Vagina (tissue), 2 donors: ENCODE measurements at places on chromosomes 5 and 9.

DNA sequence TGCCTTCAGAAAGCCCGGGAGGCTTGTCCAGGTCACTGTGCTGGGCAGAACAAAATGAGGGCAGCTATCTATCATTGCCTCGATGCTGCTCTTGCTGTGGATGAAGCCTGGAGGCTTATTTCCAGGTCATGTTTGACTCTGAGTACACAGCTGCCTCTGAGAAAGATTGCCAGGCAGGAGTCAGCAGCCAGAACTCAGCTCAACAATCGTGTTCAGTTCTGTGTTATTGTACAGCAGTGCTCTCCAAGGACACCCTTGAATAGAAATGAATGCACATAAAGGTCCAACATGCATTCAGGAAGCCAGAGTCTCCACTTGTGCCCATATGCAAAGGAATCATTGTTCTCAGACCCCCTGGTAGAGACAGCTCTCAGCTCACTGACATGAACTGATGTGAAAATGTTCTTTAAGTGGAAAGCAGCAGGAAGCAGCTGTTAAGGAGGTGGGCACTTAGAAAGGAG is 61.7 kb upstream of the ZFR start:
- DNase-seq: no peak

GRCh38 chr9:13278368-13279246 is 885 bp downstream of the MPDZ start:
- DNase-seq: no peak

DNA sequence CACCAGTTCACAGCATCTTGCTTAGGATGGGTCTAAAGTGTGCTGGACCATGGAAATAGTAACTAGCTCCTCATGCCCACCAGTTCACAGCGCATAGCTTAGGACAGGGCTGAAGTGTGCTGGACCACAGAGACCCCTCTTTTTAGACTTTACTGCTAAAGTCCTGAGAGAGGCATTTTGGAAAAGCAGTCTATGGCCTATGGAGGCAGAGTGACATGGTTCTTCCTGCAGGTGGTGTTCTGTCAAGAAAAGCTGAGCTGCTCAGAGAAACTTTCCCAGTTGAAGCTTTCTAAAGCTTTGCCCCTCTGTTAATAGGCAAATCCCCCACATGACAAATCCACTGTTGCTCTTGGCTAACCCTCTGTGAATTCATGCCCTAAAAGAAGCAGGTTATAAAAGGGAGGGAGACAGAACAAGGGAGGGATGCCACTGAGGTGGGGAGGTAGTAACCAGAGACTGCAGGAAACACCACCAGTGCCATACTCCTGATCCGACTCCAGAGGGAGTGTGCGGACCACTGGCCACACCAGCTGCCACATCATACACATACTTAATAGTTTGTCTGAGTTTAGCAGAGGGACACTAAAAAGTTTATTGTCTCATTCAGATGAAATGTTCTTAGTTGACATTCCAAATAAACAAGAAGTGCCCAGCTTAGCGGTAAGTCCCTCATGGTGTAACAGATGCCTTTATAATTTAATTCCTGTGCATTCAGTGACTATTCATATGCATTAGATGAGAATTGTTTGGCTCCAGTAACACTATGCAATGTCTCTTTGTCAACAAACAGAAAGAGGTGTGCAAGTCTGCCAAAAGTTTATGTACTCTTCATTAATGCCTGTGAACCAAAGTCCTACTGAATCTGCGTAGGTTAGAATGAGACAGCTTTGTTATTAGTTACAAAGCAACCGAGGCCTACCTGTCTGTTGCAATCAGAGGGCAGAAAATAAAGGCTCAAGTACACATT is 236.2 kb upstream of the NFIL3 start:
- no peak for DNase-seq

DNA sequence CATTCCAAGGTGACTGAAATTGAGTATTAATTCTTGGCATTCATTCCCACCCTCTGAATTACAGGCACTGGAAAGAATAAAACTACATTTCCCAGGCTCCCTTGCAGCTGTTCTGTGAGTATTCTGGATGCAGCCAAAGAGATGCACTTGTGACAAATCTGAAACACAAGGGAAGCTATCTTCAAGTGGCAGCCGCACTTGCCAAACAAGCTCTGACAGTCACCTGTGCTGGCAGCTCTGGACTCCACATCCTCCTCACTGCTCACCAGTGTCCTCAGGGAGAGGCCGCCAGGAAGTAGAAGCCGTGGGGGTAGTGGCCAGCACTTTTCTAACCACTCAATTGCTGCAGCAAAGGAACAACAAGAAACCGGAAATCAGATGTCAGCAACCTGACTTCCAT is 275.0 kb downstream of the NR2F1-AS1 start:
- DNase-seq: no peak

DNA sequence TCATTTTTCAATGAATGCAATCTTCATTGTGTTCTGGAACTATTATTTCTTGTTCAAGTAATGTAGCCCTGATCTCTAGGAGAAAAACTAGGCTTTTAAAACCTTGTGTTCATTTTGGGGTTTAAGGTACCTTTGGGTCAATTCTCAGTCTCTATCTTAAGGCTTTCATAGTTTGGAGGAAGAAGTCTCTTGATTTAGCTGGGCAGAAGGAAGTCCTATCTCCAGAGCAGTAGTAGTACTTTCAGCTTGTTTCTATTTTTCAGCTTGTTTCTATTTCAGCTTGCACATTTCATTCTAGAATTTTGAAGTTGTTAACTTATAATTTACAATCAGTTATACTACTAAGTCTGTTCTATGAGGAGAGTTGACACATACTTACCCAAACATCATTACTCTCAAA is 15.2 kb downstream of the CSNK1G3 start:
- no peak for DNase-seq

DNA sequence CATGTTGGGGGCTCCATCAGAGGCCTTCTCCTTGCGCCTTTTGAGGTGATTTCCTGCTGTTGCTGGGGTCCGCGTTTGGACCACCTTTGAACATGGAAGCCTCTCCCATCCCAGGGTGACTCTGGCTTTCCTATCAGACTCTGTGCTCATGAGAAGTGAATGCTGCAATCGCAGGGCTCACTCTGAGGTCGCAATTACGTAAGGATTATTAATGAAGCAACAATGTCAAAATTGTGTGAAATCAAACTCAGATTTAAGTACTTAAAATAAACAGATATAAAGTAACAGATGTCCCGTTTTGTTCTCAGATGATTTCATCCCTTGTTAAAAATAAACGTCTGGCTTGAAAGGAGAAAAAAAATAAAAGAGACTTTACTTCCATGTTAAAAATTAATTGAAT is 634.2 kb downstream of the BNC2 start:
- no peak for DNase-seq

DNA sequence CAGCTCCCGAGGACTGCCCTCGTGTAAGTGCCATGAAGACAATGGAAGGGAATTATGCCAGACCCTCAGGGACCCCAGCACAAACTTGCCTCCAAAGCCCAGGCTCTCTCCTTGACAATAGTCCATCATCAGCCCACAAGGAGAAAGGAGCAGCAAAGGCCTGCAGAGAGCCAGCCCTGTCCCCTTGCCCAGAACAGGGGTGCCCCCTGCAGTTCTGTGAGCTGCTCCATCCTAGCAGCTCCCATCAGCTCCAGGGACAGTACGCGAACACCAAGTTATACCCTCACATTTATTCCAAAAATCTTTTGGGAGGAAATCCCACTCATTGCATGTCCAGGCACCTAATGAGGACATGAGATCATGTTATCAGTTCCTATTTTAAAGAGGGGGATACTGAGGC is 11.1 kb downstream of the BARX1 start:
- DNase-seq: no peak

DNA sequence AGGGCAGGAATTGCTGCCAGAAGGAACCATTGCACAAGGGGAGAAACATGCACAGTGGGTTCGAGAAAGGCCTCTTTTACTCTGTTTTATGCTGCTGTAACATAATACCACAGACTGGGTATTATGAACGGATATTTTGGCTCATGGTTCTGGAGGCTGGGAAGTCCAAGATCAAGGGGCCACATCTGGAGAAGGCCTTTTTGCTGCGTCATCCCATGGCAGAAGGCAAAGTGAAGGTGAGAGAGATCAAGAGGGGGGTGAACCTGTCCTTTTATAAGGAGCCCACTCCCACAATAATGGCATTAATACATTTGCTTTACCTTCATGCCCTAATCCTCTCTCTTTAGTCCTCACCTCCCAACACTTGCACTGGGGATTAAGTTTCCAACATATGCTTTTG is 136.9 kb upstream of the ALDH1B1 start:
- peak; percentile 46 for DNase-seq

DNA sequence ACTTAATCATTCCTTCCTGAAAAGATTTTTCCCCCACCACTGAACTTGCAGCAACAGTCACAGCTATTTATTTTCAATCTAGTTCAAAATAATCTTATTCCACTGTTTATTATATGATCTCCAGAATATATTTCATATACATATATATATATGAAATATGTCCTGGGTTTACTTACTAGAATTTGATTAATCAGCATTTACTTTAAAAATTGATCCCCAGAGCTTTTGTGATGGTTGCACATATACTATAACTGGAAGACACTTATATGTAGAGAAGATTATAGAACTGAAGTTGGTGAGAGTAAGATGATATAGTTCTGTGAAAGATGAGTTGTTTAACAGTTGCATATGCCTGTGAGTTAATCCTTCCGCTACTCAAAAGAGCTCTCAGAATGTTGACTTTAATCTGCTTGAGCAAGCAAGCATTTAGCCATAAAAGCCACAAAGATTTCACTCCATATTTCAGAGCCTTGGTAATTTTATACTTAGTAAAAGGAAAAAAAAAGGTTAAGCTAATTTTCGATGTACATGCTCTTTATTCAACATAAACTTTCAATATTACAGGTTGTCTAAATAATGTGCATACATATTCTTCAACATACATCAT is 399.3 kb upstream of the CDH9 start:
- no peak for DNase-seq

DNA sequence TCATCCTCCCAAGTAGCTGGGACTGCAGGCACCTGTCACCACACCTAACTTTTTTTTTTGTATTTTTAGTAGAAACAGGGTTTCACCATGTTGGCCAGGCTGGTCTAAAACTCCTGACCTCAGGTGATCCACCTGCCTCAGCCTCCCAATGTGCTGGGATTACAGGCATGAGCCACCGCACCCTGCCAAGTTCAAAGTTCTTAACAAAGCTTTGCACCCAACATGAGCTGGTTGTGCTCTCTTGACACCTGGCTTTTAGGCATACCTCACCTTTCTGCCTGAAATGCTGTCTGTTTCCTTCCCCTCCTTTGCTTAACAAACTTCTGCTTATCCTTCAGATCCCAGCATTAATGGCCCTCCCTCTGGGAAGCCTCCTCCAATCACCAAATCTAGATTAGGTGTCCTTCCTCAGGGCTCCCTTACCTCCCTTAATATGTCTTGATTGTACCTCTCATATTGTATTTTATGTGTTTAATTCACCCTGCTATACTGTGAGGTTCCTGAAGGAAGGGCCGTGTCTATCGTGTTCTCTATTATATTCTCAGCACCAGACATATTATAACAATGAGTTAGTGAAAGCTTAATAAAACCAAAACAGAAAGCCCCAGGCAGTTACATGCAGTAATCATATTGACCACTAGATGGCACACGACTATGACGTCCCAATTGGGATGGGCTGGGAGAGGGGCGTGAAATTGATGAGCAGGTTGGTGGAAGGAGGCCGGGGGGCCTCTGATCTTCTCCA is 62.9 kb upstream of the PPARGC1B start:
- no peak for DNase-seq

DNA sequence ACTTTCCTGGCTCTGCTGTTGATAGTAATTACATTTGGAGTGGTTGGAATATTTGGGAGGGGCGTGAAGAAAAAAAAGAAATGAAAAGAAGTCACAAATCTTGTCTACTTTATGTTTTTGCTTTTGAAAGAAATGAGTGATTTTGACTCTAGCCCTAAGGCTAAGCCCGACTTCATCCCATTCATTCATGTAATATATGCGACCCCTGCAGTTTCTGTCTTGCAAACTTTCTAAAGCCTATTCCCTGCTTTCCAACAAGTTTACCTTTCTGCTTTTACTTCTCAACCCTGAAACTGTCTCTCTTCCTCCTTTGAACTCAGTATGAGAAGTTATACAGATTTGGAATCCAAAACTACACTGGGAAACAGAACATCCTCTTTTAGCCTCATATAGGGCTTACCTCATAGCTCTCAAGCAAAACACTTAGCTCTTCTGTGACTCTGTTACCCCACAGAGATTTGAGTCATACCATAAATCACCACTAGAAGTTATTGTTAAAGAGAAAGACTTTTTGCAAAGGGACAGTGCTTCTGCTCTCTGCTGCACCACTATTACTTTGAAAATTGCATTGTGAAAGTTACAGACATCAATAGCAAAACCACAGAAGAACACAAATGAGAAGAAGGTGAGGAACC is 1.6 kb downstream of the CFAP95 start:
- DNase-seq: no peak

- no peak for DNase-seq
Measured at GRCh38 chr5:122877518-122877917, 32.1 kb downstream of the SNX24 start.

- DNase-seq: no peak
Measured at GRCh38 chr9:80550181-80550580, 978.4 kb downstream of the TLE4 start.

GRCh38 chr9:89743216-89743572 is 138.4 kb downstream of the GADD45G start:
- DNase-seq: no peak

- no peak for DNase-seq
Measured at GRCh38 chr9:114025196-114025753, 52.8 kb downstream of the AMBP start.

DNA sequence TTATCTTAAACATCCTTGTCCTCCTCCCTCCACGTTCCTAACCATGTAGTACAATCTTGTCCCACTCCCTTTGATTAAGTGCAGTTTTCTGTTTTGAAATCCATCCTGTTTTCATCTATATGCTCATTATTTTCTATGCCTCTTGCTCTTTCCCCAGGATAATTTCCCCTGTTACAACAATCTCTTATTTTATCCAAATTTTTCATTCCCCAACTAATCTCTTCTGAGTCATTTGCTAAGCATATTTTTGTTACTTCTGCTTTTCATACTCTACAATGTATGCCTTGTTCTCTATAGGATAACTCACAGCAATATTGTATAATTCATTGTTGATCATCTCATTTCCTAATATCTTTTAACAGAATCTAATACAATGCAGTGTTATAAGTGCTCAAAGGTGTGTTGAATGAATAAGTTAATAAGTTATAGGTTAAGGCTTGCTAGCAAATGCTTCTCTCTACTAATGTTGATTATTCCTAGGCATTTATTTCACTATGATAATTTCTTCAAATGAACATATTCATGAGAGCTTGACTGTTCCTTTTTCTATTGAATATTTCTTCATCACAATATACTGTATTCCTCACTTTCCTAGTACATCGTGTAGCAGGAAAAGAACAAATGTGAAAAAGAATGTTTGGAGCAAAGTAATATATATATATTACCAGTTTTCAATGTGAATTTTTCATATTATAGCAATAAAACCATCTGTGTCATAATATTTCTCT is 1.5 kb downstream of the OMD start:
- DNase-seq: no peak

- no peak for DNase-seq
Measured at GRCh38 chr5:167219298-167219697, 1072.1 kb upstream of the WWC1 start.

- DNase-seq: no peak
Measured at GRCh38 chr5:14534773-14535172, 46.8 kb upstream of the OTULINL start.

GRCh38 chr5:56328753-56329560 is 95.8 kb upstream of the ANKRD55 start:
- DNase-seq: no peak
